ENCODE measurements at places on chromosomes 2 and 18.

GRCh38 chr18:61225336-61225735 lies 107.9 kb upstream of the CDH20 start:
- no peak for DNase-seq

DNA sequence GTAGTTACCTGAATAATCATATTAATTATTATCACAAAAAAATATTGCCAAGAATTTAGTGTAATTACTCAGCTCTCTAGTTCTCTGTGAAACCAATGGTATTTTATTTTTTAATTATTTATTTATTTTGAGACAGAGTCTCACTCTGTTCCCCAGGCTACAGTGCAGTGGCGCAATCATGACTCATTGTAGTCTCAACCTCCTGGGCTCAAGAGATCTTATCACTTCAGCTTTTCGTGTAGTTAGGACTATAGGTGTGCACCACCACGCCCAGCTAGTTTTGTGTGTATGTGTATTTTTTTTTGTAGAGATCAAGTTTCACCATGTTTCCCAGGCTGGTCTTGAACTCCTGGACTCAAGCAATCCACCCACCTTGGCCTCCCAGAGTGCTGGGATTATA lies 440.4 kb upstream of the CDH20 start:
- no peak for DNase-seq

GRCh38 chr2:179646862-179647587 lies 214.4 kb downstream of the ZNF385B start:
- no peak for DNase-seq

DNA sequence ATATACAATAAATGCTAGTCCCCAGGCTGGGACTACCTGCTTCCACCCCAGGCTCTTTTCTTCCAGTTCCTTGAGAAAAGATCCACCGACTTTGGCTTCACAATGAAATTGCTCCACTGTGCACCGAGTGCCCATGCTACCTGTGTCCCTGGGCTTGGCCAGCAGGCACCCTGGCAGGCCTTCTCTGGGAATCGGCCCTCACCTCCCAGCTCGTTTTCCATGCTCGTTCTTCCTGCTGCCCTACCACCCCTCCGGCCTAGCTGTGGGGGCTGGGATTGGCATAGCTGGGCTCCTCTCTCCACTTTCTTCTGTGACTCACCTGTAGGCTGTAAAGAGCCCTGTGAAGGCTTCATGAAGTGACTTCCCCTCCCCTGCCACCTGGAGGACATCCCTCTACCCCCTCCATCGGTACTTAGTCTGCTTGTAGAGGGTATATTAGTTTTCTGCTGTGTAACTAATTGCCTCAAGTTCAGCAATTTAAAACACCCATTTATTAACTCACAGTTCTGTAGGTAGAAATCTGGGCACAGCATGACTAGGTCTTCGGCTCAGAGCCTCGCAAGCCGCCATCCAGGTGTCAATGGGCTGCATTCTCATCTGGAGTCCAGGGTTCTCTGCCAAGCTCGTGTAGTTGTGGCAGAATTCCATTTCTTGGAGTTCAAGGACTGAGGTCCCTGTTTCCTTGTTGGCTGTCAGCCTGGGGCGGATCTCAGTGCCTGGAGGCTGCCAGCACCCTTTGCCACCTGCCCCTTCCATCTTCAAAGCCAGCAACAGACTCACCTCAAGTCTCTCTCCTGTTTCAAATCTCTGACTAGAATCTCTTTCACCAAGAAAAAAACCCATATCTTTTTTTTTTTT lies 57.6 kb downstream of the DPYSL5 start:
- DNase-seq: no peak

DNA sequence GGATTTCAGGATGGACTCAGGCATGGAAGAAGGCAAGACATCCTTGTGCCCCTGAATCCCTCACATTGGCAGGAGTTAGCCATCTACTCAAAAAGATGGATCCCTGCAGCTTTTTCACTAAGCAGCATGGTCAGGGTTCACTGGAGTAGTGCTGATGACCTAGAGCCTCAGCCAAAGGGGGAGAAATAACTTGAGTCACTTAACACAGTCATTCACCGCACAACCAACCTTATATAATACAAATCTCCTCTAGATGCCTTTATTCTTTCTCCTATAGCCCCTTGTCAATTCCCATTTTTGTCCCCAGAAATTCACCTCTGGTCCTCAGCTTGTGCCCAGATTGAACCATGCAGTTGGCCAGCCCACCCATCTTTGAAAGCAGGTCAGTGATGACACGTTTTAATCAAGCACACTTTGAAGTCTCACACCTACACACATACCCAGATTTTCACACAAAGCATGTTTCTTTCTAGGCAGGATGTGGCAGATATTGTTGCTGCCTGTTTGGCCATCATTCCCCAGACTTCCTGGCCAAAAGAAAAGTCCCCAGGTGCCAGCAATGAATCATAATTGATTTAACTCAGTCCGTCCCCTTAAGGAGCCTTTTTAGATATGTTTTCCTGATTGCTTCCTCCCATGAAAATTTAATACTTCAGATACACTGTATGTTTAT lies 84.2 kb downstream of the LBH start:
- no peak for DNase-seq

GRCh38 chr2:234495251-234496054 lies 1.4 kb downstream of the ARL4C start:
- no peak for DNase-seq

- no peak for DNase-seq
These were observed 94.5 kb downstream of the SNTG2 start for GRCh38 chr2:1045109-1045508.

- no peak for DNase-seq
These were observed 424.2 kb downstream of the TGIF1 start for GRCh38 chr18:3874125-3874524.

DNA sequence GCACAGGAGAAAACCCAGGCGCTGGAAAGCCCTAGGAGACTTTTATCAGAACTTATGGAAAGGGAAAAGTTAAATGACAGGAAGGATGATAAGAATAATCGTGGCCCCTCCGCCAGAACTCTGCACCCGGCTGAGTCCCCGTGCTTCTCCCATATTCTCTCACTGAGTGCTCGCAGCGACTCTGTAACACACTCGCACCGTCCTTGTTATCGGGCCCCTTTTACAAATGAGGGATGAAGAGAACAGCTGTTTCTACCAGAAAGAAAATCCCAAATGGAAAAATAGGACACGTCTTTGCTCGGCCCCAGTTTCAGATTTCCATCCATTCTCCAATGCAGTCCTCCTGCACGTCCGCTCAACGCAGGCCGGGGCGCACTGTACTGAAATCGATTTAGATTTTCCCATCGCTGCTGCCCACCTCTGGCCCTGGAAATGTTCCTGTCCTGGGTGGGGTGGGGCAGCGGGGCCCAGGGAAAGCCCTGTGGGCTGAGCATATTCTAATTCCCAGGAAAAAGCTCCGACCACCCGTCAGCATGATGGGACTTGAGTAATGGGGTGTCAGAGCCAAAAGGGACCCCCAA lies 66.4 kb downstream of the KCNF1 start:
- no peak for DNase-seq

DNA sequence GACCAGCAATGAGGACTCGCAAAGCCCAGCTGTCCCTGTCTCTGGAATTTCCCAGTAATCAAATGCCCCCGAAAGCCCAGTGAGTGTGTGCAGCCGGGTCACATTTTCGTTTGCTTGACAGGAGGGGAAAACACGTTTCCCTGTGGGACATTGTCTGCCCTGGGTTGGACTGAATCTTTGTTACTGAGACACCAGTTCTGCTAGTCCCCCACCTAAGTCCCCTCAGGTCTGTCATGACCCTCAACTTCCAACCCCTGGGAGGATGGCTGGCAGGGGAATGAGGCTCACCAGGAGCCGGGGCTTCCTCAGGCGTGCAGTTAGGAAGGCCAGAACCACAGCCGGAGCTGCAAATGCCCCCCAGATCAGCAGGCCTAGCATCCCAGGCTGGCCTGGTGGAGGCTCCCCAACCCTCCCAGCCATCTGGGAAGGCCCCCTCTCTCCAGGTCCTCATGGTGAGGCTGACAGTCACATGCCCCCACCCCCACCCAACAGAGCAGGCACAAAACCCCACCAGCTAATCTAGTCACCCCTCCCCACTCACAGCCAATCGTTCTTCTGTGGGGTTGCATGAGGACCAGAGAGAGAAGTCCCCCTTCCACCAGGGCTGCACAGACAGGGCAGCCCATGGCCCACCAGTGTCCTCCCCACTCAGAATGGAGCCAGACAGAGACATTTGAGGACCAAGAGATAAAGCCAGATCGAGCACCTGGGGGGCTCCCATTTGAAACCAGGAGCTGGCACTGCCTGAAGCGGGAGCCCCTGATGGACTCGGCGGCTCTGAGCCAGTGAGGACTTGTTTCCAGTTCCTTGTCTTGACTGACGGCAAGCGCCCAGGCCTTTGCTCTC lies 33.6 kb downstream of the CYP26B1 start:
- no peak for DNase-seq

- no peak for DNase-seq
These were observed 10.2 kb downstream of the PREPL start for GRCh38 chr2:44351088-44351487.

DNA sequence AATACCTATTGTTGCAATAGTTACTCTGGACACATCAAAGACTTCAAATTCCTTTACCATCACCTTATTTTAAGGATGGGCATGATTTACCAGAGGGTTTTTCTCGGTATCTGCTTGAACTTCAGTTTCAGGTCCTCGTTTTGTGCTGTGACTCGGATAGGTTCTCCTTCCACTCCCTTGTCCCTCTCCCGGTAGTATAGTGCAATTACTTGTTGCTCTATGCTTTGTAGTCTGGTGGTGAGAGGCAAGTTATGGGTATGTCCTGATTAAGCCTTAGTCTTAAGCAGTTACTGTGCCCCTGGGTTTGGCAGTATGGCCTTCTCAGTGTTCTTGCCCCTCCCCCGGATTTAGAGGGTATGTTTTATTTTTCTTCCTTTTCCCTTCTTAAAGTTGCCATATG lies 96.6 kb downstream of the RHBDD1 start:
- no peak for DNase-seq

GRCh38 chr2:215366440-215367032 lies 54.7 kb downstream of the ATIC start:
- DNase-seq: no peak
